ENCODE measurements at places on chromosomes 7 and 10.
A peak's percentile ranks its signal among the peaks of the same experiment; 100 is the strongest.

DNA sequence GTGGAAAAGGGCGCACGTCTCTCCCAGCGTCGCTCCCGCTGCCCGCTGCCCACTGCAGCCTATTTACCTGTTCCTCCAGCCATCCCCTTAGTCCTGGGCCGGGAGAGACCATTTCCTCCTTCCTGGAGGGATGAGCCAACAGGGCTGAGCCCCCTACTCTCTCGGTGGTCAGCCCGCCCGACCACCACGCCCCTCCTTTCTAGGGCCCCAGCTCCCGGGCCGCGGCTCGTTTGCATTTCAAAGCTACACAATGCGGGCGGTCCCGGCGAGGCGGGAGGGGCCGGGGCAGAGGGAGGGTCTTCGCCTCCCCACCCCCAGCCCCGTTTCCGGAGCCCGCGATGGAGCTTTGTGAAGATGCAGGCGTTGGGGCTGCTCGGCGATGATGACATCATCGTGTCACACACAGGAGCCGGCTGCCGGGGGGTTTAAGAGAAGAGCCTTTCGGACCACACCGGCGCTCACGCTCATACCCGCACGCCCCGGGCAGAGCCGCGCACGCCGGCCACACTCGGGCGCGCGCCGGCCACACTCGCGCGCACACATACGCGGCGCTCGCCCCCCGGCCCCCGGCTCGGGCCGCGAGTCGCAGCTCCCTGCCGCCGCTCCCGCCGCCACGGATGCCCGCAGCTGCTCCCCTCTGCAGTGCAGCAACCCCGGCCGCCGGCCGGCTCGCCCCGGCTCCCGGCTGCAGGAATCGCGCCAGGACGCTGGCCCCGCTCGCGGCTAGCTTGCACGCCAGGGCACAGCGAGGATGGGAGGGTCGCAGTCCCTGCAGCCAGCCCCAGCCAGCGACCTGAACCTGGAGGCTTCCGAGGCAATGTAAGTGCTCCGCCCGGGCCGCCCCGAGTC, 107.7 kb upstream of the BTBD16 start:
- no peak for DNase-seq

GRCh38 chr7:100896732-100897608, 1.3 kb upstream of the ACHE start:
- peak; percentile 52 for DNase-seq

DNA sequence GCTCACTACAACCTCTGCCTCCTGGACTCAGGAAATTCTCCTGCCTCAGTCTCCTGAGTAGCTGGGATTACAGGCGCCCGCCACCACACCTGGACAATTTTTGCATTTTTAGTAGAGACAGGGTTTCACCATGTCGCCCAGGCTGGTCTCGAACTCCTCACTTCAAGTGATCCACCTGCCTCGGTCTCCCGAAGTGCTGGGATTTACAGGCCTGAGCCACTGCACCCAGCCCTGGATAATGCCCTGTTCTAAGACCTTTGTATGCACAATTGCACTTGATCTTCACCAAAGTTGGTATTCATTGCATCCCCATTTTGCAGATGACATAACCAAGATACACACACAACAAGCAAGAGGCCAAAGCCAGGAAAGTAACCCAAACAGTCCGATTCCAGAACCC, 97.7 kb upstream of the CARD11 start:
- DNase-seq = no peak

DNA sequence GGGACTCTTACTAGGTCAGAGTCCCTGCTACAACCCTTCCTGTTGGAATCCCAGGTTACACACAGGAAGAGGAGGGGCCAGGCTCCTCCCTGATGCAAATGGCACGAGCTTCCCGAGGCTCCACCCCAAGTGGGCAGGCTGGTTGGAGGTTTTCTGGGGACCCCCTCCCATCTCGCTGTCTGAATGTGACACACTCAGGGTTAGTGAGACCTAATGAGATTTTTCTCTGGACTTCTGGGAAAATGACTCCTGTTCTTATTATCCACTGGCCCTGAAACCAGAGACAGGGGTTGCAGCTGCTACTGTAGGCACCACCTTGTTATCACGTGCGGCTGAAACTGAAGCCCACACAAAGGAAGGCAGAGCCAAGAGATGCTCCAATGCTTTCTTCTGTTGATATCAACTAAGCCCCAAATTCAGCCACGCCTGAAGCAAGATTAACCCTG, 103.3 kb downstream of the FAM107B start:
- DNase-seq = no peak

DNA sequence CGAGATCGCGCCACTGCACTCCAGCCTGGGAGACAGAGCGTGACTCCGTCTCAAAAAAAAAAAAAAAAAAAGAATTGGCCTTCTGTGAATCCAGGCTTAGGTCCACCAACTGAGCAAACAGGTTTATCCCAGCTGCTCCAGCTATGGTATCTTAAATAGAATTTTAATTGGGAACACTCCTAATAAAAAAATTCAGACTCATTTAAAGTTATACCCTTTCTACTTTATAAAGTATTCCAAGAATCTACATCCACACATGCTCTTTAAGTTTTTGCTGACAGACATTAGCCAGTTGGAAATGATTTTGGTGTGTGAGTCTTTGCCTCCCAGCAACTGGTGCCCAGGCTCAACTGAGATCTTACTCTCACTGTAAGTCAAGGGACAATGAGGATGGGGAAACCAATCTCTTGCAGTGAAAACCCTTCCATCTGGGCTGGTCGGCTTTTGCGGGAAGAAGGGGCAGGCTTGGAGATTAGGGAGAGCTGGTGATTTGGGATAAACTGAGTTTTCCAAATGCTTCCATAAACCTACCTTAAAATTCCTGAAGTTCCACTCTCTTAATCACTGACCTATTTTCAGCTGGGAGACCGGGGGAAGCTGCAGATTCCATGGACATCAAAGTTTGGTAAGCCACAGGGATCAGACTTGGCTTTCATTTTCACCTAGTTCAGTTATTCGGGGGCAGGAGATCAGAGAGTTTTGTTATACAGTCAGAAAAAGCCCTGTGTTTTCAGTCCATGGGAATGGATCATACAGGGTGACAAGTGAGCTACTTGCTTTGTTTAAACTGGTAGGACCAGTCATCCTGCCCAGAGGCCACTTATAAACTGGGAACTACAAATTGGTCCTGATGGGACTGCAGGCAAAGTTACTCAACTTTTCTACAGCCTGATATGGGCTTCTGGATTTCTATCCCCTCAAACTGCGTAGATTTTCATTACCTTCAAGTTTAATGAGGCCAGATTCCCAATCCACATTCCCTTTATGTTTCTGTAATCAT, 89.3 kb upstream of the ZNF746 start:
- DNase-seq = no peak

- no peak for DNase-seq
Measured at GRCh38 chr10:8095959-8096358, 41.5 kb downstream of the GATA3 start.

DNA sequence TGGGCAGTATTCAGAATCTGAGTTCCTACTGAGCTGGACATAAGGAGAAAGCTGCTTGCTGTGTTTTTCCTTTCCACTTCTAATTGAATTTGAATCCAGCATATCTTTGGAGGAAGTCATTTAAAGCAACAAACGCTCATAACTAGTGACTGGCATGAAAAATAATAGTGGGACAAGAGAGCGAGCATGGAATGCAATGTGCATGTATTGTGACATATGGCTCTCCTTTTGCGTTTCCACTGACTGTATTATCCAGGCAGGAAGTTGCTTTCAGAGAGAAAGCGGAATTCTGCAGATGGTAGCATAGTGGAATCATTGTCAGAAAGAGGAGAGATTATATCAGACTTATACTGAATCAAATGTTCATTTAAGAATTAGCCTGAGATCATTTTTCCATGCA, 368.6 kb downstream of the REEP3 start:
- DNase-seq = no peak

- peak; percentile 17 for DNase-seq
Measured at GRCh38 chr7:129553899-129554461, 51.6 kb downstream of the SMKR1 start.

DNA sequence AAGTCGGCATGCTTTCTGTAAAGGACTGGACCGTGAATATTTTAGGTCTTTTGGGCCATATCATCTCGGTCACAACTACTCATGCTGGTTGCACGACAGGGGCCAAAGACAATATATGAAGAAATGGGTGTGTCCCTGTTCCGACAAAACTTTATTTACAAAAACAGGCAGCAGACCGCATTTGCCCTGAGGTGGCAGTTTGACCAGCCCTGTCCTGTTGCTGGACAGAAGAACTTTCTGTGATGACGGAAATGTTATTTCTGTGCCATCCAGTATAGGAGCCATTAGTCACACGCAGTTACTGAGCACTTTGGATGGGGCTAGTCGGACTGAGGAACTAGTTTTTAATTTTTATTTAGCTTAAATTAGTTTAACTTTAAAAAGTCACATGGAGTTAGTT, 112.8 kb upstream of the CARD11 start:
- DNase-seq = no peak
